Left colon (tissue), 2 donors: ENCODE measurements at places on chromosomes 7 and 10. TPM values are rescaled to one million over a fixed set of nuclear protein-coding genes. Genes with fewer than 3 reads are reported as not detected.

Gene GPR26
- not detected for total RNA-seq

Gene GRID2IP
- total RNA-seq, result 0.75 TPM

Gene BEND7
- total RNA-seq, result 33.2 TPM

Gene IPMK
- total RNA-seq, result 20.5 TPM

Gene CABCOCO1
- total RNA-seq, result not detected

Gene PAPSS2
- 322 TPM for total RNA-seq

Gene TAS2R41
- total RNA-seq, result not detected

Gene ANKRD22
- total RNA-seq, result 13.7 TPM

Gene C1GALT1
- 30.6 TPM for total RNA-seq

Gene SSC4D
- 0.50 TPM for total RNA-seq

Gene COL26A1
- total RNA-seq, result not detected

Gene TET1
- 1.3 TPM for total RNA-seq

Gene TDRD1
- 0.64 TPM for total RNA-seq

Gene HTR5A
- total RNA-seq, result not detected

Gene FGL2
- total RNA-seq, result 45.1 TPM

Gene DNAJC12
- 10.7 TPM for total RNA-seq

Gene CALD1
- total RNA-seq, result 36.7 TPM

Gene PYROXD2
- total RNA-seq, result 13.4 TPM

Gene COX19
- 13.5 TPM for total RNA-seq

Gene GNAT3
- not detected for total RNA-seq

Gene AGR3
- total RNA-seq, result 123 TPM

Gene USP54
- 111 TPM for total RNA-seq

Gene ATP5F1C
- total RNA-seq, result 537 TPM

Gene VWDE
- 1.3 TPM for total RNA-seq

Gene ATAD1
- 51.0 TPM for total RNA-seq

Gene CCDC3
- 1.0 TPM for total RNA-seq

Gene ATOH7
- total RNA-seq, result not detected

Gene IGF2BP3
- 0.53 TPM for total RNA-seq

Gene OR13A1
- total RNA-seq, result not detected

Gene ZNF438
- 6.5 TPM for total RNA-seq

Gene KLHL7
- total RNA-seq, result 14.4 TPM

Gene NANOS1
- total RNA-seq, result 0.27 TPM

Gene PCBD1
- 78.2 TPM for total RNA-seq

Gene NAT16
- total RNA-seq, result not detected

Gene IKZF1
- 5.6 TPM for total RNA-seq

Gene LRRN3
- 0.09 TPM for total RNA-seq

Gene MNX1
- total RNA-seq, result 20.4 TPM

Gene SLC39A12
- total RNA-seq, result not detected

Gene CRTAC1
- total RNA-seq, result 0.43 TPM

Gene MACROH2A2
- 10.4 TPM for total RNA-seq

Gene HABP2
- total RNA-seq, result not detected

Gene TFPI2
- total RNA-seq, result 0.37 TPM

Gene TMEM196
- not detected for total RNA-seq
